ENCODE measurements at places on chromosomes 16 and 17.

DNA sequence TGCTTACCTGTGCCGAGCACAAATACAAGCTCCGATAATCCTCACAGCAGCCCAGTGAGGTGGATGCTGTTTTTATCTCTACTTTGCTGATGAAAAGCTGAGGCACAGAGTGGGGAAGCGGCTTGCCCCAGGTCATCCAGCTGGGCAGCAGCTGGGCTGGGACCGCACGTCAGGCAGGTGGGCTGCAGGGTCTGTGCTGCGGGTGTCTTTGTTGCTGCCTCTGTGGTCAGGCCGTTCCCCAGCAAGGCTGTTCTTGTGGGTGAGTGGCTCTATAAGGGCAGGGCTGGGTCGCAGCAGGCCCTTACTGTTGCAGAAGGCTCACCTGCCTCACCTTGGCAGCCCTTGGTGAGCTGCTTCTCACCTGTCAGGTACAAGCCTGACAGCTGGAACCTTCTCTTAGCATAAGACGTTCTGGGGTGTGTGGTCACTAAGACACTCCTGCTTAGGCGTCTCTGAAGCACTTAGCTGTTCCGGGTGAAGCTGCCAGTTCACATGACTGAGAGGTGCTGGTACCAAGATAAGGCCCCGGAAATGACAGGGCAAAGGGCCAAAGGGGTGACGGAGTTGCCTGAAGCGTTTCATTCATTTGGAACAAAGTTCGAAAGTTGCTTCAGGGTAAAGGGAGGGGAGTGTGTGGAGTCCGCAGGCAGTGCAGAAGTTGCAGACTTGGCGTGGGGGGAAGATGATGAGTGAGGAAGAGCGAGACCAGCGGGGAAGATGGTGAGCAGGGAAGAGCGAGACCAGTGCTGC, 17.4 kb downstream of the IRF8 start:
- DNase-seq = no peak

- no peak for DNase-seq
Measured at GRCh38 chr17:2847381-2848333, 51.4 kb downstream of the RAP1GAP2 start.

GRCh38 chr16:64151990-64152767, 969.7 kb downstream of the CDH11 start:
- DNase-seq = no peak

DNA sequence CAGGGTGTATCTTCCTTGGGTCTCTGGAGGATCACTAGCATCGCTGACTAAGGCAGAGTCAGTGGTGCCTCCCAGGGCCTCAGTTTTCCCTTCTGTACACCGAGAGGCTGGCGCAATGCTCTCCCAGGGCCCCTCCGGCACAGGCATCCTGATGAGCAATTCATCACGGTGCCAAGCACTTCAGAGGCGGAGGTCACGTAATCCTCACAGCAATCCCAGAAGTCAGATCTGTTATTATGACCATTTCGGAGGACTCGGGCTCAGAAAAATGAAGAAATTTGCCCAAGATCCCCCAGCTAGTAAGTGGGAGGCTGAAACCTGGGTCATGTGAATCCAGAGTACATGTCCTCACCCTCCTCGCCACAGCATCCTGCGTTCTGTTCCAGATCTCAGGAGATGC, 46.5 kb downstream of the AIPL1 start:
- DNase-seq = no peak

DNA sequence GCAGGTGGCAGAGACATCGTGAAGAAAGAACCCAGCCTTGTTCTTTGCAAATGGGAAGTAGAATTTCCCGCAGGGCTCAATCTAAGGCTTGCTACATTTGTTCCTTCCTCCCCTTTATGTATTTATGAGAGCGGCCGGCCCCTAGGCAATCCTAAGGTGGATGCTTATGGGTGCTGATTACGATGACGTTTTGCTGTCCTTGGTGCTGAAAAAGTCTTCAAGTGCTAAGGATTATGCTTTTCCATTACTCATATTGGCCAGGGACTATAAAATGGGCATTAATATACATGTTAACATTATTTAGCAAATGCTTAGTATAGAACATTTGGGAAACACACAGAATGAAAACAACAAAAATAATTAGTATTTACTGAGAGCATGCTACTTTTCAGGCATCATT, 313.3 kb upstream of the XYLT1 start:
- no peak for DNase-seq

GRCh38 chr16:69017036-69017783, 88.2 kb upstream of the HAS3 start:
- no peak for DNase-seq

DNA sequence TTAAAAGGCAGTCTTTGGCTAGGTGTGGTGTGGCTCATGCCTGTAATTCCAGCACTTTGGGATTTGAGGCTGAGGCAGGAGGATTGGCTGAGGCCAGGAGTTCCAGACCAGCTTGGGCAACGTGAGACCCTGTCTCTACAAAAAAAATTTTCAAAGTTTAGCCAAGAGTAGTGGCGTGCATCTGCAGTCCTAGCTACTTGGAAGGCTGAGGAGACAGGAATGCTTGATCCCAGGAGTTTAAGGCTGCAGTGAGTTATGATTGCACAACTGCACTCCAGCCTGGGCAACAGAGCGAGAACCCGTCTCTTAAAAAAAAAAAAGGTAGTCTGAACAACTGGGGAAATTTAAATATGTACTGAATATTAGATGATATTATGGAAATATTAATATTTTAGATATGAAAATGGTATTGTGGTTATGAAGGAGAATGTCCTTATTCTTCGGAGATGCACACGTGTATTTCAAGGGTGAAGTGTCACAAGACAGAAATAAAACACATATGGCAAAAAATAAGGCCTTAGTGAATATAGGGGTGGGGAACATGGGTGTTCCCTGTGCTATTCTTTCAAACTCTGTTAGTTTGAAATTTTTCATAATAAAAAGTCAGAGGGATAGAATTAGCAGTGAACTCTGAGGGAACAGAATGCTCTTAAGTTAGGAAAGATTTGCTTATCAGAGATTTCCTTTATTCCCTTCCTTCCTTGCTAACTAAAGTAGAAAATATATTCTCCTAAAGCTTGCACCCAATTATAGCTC, 144.7 kb downstream of the CDK5R1 start:
- DNase-seq = no peak

GRCh38 chr16:24234737-24235136, 21.4 kb upstream of the CACNG3 start:
- DNase-seq = no peak

- no peak for DNase-seq
Measured at GRCh38 chr16:23952128-23952970, 116.6 kb downstream of the PRKCB start.

- no peak for DNase-seq
Measured at GRCh38 chr17:82445542-82445941, 5.0 kb downstream of the CYBC1 start.

DNA sequence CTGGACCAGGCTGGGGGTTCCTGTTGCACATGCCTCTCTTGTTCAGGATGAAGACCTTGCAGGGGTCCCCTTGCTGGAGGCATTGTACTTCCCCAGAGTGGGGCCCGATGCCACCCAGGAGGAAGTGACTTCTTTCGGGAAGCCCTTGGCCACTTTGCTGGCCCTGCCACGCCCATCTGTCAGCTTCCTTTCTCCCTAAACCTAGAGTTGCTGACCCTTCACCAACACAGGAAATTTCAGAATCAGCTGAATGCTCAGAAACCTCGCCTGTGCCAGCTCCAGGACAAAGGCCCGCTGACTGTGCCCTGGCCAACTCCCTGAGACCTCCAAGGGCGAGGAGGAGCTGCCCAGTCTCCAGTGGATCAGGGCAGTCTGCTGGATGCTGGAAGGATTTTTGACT, 26.7 kb downstream of the WNT9B start:
- no peak for DNase-seq

GRCh38 chr16:81214745-81215166, 23.7 kb upstream of the BCO1 start:
- DNase-seq = no peak

DNA sequence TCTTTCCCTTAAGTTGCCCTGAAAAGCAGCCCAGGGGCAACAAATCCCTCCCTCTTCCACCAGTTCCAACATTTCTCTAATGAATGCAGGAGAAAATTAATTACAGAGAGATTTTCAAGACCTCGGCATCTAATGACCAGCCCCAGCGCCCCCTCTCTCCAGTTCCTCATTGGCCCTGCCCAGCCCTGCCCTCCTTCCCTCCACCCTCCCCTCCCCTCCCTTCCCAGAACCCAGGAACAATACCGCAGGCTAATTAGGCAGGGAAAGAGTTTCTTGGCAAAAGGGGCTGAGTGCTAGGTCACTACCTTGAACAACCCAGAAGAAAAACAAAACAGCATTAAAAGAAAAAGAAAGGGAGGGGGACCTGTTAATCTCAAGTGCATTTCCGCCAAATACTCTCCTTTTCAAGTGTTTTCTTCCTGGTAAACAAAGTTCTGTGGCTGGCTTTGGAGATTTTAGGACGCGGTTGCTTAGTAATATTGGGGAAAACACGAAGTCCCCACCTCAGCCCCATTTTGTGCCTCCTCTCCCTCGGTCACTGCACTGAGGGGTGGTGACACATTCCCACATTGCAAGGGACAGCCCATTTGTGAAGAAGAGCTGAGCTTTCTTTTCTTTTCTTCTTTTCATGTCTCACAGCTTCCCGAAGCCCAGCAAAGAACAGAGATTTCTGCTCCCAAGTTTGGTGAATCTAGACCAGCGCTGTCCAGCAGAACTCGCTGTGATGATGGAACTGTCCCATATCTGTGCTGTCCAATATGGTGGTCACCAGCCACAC, 215.4 kb downstream of the SOX9 start:
- DNase-seq = no peak

- DNase-seq = no peak
Measured at GRCh38 chr17:39979016-39979670, 1.5 kb upstream of the PSMD3 start.

GRCh38 chr16:86929057-86929871, 350.9 kb downstream of the FOXL1 start:
- no peak for DNase-seq

- DNase-seq = no peak
Measured at GRCh38 chr16:22677024-22677830, 136.7 kb upstream of the HS3ST2 start.

GRCh38 chr16:54135361-54136275, 151.0 kb downstream of the IRX3 start:
- DNase-seq = no peak

DNA sequence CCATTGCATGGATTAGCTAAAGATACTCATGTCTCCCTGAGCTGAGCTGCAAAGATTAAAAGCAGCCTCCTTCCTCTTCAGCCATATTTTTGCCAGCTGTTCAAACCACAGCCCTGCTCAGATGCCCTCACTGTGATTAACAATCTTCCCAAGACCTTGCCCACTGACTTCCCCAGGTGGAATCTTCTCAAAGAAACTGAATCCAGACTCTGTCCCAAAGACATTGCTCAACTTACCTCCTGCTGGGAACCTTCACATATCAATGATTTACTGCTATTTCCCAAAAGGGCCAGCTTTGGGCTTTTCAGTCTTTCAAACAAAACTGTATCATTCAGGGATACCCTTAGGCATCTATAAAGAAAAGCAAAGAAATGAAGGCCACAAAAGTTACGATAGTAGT, 9.2 kb downstream of the C17orf67 start:
- no peak for DNase-seq

- no peak for DNase-seq
Measured at GRCh38 chr17:17091856-17092756, 49.8 kb downstream of the MPRIP start.

DNA sequence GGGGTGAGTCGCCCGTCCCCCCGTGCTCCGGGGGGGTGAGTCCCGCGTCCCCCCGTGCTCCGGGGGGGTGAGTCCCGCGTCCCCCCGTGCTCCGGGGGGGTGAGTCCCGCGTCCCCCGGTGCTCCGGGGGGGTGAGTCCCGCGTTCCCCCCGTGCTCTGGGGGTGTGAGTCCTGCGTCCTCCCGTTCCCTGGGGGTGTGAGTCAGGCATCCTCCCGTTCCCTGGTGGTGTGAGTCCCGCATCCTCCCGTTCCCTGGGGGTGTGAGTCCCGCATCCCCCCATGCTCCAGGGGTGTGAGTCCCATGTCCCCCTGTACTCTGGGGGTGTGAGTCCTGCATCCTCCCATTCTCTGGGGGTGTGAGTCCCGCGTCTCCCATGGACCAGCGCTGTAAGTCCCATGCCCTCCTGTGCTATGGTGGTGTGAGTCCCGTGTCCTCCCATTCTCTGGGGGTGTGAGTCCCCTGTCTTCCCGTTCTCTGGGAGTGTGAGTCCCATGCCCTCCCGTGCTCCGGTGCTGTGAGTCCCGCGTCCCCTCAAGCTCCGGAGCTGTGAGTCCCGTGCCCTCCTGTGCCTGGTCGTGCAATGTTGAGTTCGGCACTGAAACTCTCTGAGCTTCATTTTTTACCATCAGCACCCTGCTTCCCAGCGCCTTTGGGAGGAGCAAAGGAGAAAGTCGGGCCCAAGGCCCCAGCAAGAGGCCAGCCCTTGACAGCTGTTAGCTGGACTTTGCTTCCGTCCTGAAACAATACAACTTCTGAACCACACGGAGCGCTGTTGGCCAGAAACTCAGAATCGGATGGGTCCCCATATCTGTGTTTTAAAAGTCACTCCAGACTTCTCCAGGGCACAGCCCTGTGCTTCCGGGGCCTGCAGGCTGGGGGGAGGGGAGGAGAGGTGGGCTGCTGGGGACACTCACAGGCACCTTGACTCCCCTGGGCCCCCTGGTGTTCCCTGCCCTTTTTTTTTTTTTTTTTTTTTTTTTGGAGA, 11.5 kb upstream of the ZC3H18 start:
- no peak for DNase-seq

GRCh38 chr16:87560428-87561199, 41.7 kb upstream of the JPH3 start:
- no peak for DNase-seq

DNA sequence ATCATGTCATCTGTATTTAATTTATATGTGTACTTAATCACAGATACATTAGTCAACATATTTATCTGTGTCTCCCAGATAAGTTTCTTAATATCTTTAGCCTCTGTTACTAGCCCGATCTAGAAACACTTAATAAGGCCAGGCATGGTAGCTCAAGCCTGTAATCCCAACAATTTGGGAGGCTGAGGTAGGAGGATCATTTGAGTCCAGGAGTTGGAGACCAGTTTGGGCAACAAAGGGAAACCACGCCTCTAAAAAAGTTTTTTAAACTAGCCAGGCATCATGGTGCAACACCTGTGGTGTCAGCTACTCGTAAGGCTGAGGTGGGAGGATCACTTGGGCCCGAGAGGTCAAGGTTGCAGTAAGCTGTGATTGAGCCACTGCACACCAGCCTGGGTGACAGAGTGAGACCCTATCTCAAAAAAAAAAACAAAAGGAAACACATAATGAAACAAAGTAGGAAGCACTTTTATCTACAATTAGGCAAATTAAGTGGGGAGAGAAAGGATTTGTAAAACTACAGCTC, 9.4 kb downstream of the SKA2 start:
- DNase-seq = no peak

DNA sequence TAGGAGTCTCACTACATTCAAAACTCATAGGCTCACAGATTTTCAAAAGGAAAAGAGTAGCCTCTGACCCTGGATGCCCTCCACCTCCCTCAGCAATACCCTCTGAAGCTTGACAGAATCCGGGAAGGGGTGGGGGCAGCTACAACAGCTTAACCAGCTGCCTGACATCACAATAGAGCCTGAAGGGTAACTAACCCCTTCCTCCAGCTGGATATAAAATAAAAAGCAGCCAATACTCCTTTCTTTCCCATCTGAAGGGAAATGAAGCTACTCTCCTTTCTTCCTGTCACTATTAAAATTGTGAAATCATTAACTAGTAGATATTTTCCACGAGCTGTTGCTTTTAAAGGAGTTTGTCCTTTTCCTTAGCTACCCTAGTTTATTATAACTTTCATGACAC, 24.0 kb downstream of the USP31 start:
- DNase-seq = no peak

GRCh38 chr16:10817963-10818941, at the start of gene TVP23A:
Gene TVP23A (minus strand): TSS chr16:10818794. CDS start chr16:10818493, 301 bp downstream.
- DNase-seq = no peak
